Osteoblast (primary cell): ENCODE measurements at places on chromosomes 1 and 21.

DNA sequence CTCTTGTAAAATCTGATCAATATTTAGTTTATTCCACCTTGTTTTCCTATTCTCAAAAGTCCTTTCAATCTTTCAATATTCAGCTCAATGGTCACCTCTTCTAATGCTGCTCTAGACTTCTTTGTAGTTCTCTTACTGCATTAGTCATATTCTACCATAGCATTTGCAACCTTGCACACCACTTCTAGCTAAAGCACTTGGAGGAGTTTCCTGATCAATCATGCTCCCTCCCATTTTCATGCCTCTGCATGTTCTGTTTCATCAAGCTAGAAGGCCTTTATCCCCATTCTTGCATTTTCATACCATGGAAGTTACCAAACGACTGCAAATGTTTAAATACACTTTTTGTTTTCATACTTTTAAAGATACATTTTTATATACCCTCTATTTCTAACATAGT is 72.1 kb downstream of the SLC5A9 start:
- H3K27me3 ChIP-seq, result no peaks in the 10 kb centered on the region
- H3K36me3 ChIP-seq, result no peaks in the 10 kb centered on the region
- no peaks in the 10 kb centered on the region for H3K4me1 ChIP-seq
- no peak for DNase-seq
- H3K27ac ChIP-seq, result no peak overlapping the region

DNA sequence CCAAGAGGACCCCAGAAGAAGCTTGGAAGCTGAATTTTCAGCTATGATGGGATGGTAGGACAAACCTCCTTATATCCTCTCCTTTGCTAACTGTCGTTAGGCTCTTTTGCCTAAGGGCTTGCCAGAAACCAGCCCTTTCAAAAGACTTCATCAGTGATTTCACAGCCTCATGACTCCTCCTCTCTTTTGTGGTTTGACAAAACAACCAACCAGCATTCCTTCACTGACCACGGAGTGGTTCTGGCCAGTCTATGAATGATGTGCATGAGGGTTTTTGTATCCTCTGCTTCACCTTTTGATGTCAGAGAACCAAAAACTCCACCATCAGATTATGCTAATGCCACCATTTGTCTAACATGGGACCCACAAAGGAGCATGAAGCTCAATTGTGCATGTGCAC is 116.9 kb upstream of the COA6 start:
- no peak overlapping the region for H3K27ac ChIP-seq
- H3K4me1 ChIP-seq, result no peaks in the 10 kb centered on the region
- no peak overlapping the region for H3K4me3 ChIP-seq

GRCh38 chr1:54471588-54471987 is 65.4 kb upstream of the SSBP3 start:
- H3K27me3 ChIP-seq, result peaks cover 40% of the 10 kb centered on the region
- H3K4me3 ChIP-seq, result no peak overlapping the region
- H3K4me1 ChIP-seq, result no peaks in the 10 kb centered on the region

- peak; percentile 70 for DNase-seq
- peaks cover 28% of the 10 kb centered on the region for H3K4me1 ChIP-seq
- H3K4me3 ChIP-seq, result peak overlapping the region; percentile 89
Observed at GRCh38 chr21:34885626-34886239, 163.4 kb downstream of the RUNX1 start.

DNA sequence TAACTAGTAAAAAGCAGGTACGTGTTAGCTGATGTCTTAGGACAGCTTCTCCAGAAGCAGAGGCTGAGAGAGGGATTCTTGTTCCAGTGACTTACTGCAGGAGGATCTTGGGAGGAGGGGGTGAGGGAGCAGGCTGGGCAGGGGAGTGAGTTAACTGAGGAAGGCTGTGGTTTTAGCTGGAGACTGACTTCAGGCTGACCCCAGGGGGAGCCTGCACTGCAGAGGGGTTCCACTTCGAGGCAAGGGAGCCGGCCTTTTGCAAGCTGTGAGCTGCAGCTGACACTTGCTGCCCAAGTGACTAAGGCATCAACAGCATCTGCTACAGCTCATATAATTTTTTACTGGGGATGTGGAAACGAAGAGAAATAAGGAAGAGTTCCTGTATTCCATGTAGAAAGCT is 50.4 kb upstream of the SOD1 start:
- H3K4me3 ChIP-seq, result no peak overlapping the region
- no peaks in the 10 kb centered on the region for H3K27me3 ChIP-seq
- H3K36me3 ChIP-seq, result no peaks in the 10 kb centered on the region
- DNase-seq, result no peak
- H3K4me1 ChIP-seq, result no peaks in the 10 kb centered on the region

DNA sequence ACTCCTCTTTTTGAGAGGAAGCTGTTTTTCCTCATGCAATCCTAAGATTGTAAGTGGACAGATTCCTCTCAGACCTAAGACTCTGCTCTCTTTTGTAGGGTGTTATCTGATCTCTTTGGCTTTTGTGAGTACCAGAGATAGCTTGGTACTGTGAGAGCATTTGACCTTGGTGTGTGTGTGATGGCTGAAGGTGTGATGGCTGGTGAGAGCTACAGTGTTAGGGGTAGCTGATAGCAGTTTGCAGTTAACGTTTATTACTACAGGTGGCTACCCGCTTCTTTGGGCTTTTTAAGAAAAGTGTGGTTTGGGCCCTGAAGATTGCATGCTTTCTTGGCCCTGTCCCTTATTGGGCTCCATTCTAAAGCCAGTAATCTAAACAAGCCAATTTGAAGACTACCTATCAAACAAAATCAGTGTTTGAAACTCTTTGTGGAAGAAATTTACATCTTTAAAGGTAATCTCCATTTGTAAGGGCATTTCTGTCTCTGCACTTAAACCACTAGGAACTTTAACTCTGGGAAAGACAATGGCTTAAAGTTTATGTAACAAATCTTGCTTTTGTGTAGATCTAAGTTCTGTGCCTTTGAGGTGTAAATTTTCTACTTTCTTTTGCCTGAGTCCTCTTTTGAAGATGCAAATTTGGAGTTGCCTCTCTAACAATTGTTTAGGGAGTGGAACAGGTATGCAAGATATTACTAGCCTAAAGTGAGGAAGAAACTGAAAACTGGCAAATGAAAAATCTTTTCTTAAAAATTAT is 85.3 kb upstream of the SERBP1 start:
- no peaks in the 10 kb centered on the region for H3K4me1 ChIP-seq
- H3K27me3 ChIP-seq, result no peaks in the 10 kb centered on the region
- no peak overlapping the region for H3K27ac ChIP-seq
- no peak overlapping the region for H3K4me3 ChIP-seq
- no peak for DNase-seq

DNA sequence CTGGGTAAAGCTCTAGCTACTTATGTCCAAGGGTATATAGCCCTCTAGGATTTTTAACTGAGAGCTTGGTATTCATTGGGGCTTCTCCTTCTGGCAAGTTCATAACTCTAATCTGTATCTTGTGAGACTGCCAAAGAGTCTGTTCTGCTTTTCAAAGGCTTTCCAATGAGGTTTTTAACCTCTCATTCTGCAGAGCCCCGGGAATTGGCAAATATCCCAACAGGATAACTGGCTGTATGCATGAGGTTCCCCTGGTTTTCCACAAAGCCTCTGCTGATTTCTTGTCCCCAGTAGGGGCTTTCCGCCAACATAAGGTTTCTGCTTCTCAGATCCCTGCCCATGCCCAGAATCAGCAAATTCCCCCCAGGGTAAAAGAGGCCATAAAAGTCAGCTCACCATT is 40.9 kb downstream of the RPL5 start:
- H3K4me3 ChIP-seq, result no peak overlapping the region
- H3K36me3 ChIP-seq, result no peaks in the 10 kb centered on the region
- H3K4me1 ChIP-seq, result peaks cover 5% of the 10 kb centered on the region
- DNase-seq, result no peak
